ENCODE measurements at places on chromosomes 4 and X.

DNA sequence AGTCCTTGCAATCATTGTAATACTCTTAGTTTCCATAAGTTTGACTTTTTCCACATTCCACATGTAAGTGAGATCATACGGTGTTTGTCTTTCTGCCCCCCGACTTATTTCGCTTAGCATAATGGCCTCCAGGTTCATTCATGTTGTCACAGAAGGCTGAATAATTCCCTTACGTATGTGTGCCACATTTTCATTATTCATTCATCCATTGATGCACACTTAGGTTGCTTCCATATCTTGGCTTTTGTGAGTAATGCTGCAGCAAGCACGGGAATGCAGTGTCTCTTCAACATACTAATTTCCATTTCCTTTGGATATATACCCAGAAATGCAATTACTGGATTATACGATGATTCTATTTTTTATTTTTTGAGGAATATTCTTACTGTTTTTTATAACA lies 22.0 kb upstream of the VEGFC start:
- DNase-seq, result no peak

- DNase-seq, result no peak
These were observed 7.2 kb downstream of the ANKRD17 start for GRCh38 chr4:73251384-73251783.

DNA sequence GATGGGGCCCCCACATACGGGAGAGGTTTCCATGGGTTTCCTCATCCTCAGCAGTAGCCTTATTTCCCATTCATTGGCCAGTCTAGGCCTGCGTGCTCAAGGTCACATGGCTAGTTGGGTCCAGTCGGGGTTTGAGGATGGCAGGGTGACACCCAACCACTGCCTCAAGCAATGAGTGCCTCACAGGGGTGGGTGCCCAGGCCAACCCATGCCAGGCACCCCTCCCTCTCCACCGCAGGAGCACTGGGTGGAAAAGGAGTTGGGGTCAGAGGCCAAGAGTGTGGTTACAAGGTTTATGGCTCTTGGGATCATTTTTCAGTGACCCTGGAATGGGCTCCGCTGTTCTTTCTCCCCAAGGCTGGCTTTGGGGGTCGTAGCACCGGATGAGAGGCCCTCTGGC lies 3.1 kb downstream of the NSG1 start:
- no peak for DNase-seq

DNA sequence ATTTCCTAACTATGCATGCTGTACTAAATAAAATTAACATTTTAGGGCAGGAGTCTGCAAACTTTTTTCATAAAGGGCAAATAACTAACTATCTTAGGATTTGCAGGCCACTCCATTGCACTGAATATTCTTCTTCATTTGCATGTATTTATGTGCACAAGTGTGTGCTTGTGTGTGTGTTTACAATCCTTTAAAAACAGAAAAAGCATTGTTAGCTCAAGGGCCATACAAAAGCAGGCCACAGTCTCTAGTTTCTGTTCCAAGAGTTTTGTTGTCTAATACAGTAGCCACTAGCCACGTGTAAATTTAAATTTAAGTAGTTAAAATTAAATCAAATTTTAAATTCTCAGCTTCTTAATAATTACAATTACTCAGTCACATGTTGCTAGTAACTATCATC lies 621.8 kb downstream of the TMA16 start:
- DNase-seq, result no peak

DNA sequence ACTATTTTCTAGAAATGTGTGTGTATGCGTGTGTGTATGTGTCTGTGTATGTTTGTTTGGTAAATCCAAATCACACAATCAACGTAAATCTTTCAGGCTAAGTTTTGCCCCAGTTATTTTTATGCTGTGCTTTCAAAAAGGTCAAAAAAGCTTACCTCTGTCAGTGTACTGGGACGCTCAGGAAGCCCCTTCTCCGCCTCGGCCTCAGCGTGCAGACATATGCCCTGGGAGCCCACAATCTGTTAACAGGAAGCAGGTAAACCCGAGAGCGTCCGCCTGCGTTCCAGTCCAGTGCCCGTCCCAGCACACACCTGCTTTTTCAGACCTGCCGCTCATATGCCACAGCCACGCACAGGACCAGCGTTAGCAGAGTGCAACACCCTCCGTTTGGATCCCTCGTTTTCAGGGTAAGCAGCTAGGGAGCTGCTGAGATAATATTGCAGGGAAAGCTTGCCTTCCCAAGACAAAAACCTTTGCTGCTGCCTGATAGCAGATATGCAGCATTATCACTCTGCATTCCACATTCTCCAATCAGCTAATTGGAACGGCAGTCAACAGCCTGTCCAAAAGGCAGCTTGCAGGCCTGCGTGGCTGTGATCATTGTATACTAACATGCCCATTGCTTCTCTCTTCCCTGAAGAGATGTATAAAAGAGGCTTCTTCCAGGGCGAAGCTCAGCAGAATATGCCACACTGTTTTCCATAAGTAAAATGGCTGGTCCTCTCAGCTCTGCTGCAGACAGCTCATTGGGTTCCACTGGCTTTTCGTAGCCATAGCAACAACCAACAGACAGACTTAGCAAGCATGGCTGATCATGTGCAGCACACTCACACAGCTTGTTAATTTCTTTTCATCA lies at the start of gene SORBS2:
TSS of gene SORBS2 (minus strand) at position 686 of the 856 bp plus-strand sequence. CDS start 121,623 bp downstream, outside the sequence.
- DNase-seq, result no peak

- DNase-seq, result no peak
These were observed 68.4 kb downstream of the MID2 start for GRCh38 chrX:107894038-107894437.

DNA sequence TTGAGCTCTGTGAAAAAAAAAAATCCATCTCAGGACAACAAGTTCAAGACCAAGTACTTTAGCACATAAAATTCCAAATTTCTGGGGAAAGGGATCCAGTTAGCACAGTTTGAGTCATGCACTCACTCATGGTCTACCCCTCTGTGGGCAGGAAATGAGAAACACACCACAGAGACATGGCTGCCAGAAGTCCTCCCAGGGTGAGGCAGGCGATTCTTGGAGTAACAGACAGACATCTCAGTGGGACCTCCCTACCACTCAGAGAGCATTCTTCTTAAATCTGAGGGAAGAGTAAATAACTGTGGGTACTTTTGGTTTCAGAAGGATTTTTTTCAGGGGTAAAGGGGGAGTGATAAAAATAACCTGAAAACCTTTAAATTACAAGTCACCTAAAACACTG lies 14.1 kb downstream of the CXCL1 start:
- DNase-seq, result no peak

DNA sequence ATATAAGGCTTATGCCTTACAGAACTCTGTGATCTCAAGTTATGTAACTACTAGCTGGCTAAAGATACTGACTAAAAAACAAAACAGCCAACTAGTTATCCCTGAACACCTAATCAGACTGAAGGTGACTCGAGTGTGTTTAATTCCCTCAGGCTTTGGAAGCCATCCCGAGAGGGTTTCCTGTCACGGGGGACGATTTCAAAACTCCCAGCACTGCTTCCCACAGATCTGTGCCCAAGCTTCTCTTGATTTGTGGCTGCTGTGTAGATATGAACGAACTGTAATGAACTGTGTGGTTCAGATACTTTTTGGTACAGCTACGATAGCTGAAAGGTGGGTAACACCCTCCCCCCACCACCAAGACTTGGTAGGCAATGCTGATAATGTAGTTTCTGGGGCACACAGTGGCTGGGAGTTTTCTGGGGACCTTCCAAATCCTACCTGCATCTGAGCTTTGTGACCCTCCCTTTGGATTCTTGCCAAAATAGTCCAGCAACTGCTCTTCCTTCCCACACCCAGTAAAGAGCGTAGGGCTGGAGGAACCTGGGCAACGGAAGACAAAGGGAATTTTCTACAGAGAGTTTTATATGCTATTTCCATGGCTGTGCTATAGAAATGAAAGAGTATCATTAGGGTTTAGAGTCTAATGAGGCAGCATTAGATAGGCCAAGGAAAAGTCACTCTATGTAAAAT lies 148.8 kb downstream of the MGST2 start:
- no peak for DNase-seq

DNA sequence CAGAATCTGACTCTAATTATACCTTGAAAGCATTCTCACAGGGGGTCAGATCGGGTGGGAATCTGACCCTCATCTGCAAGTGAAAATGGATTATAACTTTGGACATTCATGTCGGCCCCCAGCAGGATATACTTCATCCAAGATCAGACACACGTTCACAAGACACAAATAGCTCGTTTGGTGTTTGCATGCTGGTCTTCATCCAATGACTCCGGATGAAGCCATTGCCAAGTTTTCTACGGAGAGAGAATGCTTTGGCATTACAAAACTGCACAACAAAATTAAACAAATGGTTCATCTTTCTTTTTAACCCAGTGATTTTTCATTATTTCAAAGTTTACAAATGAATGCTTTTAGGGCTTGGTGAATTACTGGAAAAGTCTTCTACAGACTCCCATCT lies 105.5 kb downstream of the MID1 start:
- no peak for DNase-seq

DNA sequence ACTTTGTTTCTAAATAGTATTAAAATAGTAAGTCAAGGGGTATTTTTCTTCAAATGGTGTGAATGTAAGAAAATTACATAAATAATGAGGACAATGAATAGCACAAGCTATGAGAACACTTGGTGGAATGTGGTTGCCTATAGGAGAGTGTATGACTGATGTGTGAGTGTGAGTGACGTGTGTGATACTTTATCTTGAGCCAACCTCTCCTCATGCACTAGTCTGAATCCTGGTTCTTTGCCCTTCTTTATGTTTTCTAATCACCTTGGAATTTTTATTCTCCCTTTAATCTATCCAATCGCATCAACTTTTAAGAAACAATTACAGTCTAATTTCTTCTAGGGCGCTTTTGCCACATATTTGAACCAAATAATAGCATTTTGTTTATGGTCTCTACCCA lies 98.2 kb downstream of the YIPF7 start:
- no peak for DNase-seq

GRCh38 chr4:46954643-46955042 lies 38.7 kb downstream of the GABRA4 start:
- DNase-seq, result no peak

DNA sequence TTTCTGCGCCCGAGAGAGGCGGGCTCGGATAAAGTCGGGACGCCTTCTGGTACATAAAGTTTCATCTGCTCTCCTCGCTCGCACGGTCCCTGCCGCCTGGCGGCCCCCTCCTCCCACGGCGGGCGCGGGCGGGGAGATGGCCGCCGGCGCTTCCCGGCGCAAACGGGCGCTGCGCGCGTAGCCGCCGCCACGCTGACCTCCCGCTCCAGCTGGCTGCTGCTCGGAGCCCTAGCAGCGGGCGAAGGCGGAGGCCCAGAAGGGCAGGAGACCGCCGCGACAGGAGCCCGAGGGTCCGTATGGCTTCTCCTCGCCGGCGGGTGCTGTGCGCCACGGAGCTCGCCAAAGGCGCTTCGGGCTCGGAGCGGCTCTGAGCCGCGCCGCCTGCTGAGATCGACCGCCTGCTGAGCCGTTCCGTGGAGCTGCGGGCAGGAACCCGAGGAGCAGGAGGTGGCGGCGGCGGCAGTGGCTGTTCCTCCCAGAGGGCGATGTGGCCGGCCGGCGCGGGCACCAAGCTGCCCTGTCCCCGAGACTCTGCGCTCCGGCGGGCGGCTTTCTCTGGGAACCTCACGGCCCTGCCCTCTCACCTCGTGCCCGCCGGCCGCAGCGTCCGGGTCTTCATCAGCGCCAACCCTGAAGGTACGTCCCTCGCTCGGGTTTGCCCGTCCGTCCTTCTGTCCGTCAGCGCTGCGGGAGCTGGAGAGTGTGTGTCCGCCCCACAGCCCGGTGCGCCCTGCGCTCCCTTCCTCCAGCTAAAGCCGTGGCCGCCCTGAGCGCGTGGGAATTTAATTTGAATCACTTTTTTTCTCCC lies at the start of gene NWD2:
TSS of gene NWD2 (plus strand) at position 161 of the 808 bp plus-strand sequence. CDS start at position 486, 325 bp downstream.
- DNase-seq, result no peak

DNA sequence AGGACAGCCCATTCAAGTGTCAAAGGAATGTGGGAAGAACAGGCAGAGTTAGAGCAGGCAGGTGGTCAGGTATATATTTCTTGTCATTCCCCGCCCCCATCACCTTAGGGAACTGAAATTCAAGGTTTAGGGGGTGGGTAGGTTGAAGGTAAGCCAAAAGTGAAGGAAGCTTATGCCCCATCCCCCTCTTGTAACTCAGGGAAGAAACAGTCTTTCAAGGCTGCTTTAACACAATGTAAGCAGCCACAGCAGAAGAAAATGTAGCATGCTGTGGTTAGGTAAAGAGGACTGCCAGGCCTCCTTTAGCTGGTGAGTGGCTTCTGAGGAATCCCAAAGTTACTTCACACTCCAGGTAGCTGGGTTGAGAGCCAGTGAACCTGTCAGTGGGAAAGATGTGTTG lies 122.3 kb downstream of the RS1 start:
- DNase-seq, result no peak

Measured in CD4-positive, alpha-beta T cell (primary cell).